ENCODE measurements at places on chromosomes 7 and 10. TPM values are rescaled to one million over a fixed set of nuclear protein-coding genes. Genes with fewer than 3 reads are reported as not detected.

The ARHGAP21 gene
- 223 TPM for total RNA-seq

The FAM241B gene
- 33.4 TPM for total RNA-seq

The SLC16A12 gene
- 3.9 TPM for total RNA-seq

The MEST gene
- 197 TPM for total RNA-seq

The SSBP1 gene
- total RNA-seq = 87.2 TPM

The SORCS1 gene
- 30.2 TPM for total RNA-seq

The TCERG1L gene
- 9.0 TPM for total RNA-seq

The GIMAP2 gene
- total RNA-seq = 6.7 TPM

The PRSS1 gene
- not detected for total RNA-seq

The ASAH2 gene
- total RNA-seq = 3.0 TPM

The LRRC17 gene
- total RNA-seq = 33.2 TPM

The SEMA3E gene
- total RNA-seq = 12.2 TPM

The TCF7L2 gene
- total RNA-seq = 84.0 TPM

The CC2D2B gene
- total RNA-seq = 3.5 TPM

The IDI2 gene
- not detected for total RNA-seq

The TAS2R41 gene
- total RNA-seq = not detected

The HABP2 gene
- total RNA-seq = 0.23 TPM

The SCART1 gene
- total RNA-seq = 1.2 TPM

The FGL2 gene
- total RNA-seq = 2.3 TPM

The TBC1D12 gene
- 66.2 TPM for total RNA-seq

Data from diencephalon (tissue), 1 donor.